Diencephalon (tissue), 1 donor: ENCODE measurements at places on chromosomes 3 and 15. TPM values are rescaled to one million over a fixed set of nuclear protein-coding genes. Genes with fewer than 3 reads are reported as not detected.

Gene VGLL3
- 1.6 TPM for total RNA-seq

Gene TMEM202
- not detected for total RNA-seq

Gene LYZL4
- not detected for total RNA-seq

Gene RGMA
- 38.8 TPM for total RNA-seq

Gene TBC1D23
- 56.1 TPM for total RNA-seq

Gene CTDSPL
- total RNA-seq = 16.6 TPM

Gene COX5A
- total RNA-seq = 91.1 TPM

Gene ATP8B4
- 11.1 TPM for total RNA-seq

Gene C2CD4A
- under 0.01 TPM for total RNA-seq

Gene RPL15
- total RNA-seq = 2,167 TPM

Gene RAB5A
- 147 TPM for total RNA-seq

Gene ADPRH
- total RNA-seq = 2.3 TPM

Gene ST3GAL6
- total RNA-seq = 10.6 TPM

Gene SERPINI2
- total RNA-seq = 3.7 TPM

Gene MED12L
- 23.8 TPM for total RNA-seq

Gene UBAP1L
- 5.8 TPM for total RNA-seq

Gene VILL
- total RNA-seq = 7.6 TPM

Gene ATP10A
- total RNA-seq = 1.8 TPM

Gene KBTBD13
- not detected for total RNA-seq

Gene CYP1A2
- not detected for total RNA-seq

Gene GOLGA6L22
- not detected for total RNA-seq

Gene LARP6
- total RNA-seq = 11.3 TPM

Gene COL6A5
- total RNA-seq = 0.69 TPM

Gene DPPA2
- total RNA-seq = not detected

Gene DCUN1D1
- 63.7 TPM for total RNA-seq

Gene GOLGA8N
- 4.6 TPM for total RNA-seq

Gene PLIN1
- under 0.01 TPM for total RNA-seq

Gene CYP8B1
- not detected for total RNA-seq

Gene NECTIN3
- 78.0 TPM for total RNA-seq

Gene MESP2
- total RNA-seq = 0.92 TPM

Gene SMCO1
- not detected for total RNA-seq

Gene NKIRAS1
- 51.4 TPM for total RNA-seq

Gene ENTPD3
- total RNA-seq = 17.8 TPM

Gene FBN1
- 23.1 TPM for total RNA-seq

Gene AQR
- total RNA-seq = 45.9 TPM

Gene ASB14
- 0.69 TPM for total RNA-seq

Gene ZWILCH
- total RNA-seq = 31.8 TPM

Gene GATA2
- total RNA-seq = 1.2 TPM

Gene HEXA
- total RNA-seq = 44.8 TPM

Gene SERINC4
- 0.23 TPM for total RNA-seq

Gene DNAH12
- 3.5 TPM for total RNA-seq

Gene GOLGA8M
- total RNA-seq = not detected

Gene BOC
- total RNA-seq = 10.4 TPM

Gene TGM4
- total RNA-seq = not detected
